ENCODE measurements at places on chromosomes 5 and 9. TPM values are rescaled to one million over a fixed set of nuclear protein-coding genes. Genes with fewer than 3 reads are reported as not detected.

LCN10 gene
- total RNA-seq: not detected

LRRC19 gene
- not detected for total RNA-seq

SPAAR gene
- not detected for total RNA-seq

PAPPA gene
- 0.65 TPM for total RNA-seq

EQTN gene
- total RNA-seq: 3.4 TPM

PTPRD gene
- 118 TPM for total RNA-seq

ESM1 gene
- total RNA-seq: not detected

GABRB2 gene
- total RNA-seq: 0.58 TPM

SLC27A4 gene
- total RNA-seq: 4.4 TPM

SPATA24 gene
- total RNA-seq: 15.2 TPM

DNA sequence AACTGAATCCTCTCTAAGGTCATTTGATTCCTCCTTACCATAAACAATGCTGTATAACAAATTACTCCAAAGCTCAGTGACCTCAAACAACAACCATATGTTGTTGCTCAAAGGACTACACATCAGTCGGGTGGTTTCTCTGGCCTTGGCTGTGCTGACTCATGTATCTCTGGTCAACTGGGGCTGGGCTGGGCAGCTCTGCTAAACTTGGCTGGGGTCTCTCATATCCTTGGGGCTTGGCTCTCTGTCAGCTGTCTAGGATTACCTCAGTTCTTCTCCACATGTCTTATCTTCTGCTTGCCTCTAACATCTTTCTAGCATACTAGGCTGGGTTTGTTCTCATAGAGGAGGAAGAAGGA lies 86.4 kb downstream of the GALNT10 start:
- no peak for DNase-seq

DNA sequence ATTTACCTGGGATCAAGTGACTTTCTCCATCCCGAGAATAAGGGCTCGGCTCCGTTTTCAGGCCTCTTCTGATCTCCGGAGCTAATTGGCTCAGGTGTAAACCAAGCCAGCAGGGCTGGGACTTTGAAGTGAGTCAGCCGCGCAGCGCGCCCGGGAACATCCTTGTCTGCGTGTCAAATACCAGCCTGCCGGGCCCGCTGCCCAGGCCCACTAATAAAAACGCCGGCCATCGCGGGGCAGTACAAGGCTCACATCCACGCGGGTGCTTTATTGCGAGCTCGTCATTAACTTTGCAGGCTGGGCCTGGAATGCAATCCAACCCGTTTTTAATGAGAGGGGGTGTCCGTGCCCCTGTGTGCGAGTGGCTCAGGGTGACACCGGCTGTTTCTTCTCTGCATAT lies 416.8 kb downstream of the IRX2 start:
- DNase-seq: peak; percentile 43

GRCh38 chr5:8825139-8825757 lies 720.6 kb downstream of the SEMA5A start:
- no peak for DNase-seq

GRCh38 chr9:22528485-22528884 lies 81.9 kb downstream of the DMRTA1 start:
- DNase-seq: peak; percentile 46

DNA sequence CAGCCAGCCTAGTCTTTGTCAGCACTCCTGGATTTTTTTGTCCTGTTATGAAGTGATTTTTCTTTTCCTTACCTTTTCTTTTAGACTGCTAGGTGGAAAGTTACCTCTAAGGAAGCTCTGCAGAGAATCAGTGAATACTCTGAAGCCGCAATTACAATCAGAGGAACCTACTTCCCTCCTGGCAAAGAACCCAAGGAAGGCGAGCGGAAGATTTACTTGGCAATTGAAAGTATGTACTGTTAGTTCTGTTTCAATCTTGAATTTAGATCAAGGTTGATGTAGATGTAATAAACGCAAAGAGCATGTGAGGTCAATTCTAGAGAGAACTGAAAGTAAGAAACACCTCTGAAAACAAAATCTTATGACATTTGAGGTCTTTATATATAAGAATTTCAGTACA lies 27.0 kb upstream of the C5orf24 start:
- DNase-seq: no peak

DNA sequence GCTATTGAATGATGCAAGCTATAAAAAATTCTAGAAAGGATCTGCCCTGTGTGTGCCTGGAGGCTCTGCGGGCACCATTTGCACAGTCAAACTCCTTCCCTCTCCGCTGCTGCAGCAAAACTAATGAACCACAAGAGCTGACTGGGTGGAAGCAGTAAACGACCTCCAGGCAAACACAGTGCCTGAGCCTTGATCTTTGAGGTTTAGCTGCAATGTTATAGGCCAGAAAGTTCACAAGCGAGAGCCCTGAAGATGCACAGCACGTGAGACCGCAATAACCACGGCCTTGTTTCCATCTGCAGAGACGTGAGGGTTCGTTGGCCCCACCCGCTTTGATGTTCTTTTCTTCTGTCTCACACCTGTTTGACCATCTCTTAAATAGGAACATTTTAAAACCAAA lies 69.2 kb upstream of the S1PR3 start:
- no peak for DNase-seq

GRCh38 chr5:176714067-176714466 lies 66.8 kb downstream of the TSPAN17 start:
- DNase-seq: no peak

- DNase-seq: no peak
These were observed 204.7 kb downstream of the TTLL11 start for GRCh38 chr9:121888438-121888775.

- peak; percentile 14 for DNase-seq
These were observed 115.9 kb downstream of the FEM1C start for GRCh38 chr5:115428676-115429075.

- DNase-seq: no peak
These were observed 1020.4 kb upstream of the WWC1 start for GRCh38 chr5:167271081-167271480.

DNA sequence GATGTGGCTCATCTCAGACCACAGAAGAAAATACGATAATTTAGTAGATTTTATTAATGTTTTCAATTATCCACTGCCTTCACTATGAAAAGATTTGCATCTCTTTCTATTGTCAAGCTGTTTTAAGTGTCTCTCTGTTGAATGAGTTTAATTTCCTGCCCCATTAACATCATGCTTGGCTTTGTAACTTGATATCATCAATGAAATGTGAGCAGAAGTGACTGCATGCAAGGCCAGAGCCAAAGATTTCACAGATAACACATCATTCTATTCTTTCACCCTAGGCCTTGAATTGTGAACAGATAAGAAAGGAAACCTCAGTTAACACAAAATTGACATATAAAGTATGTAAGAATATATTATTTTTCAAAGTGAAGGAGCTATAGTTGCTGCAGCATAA lies 986.4 kb upstream of the CDH18 start:
- DNase-seq: no peak

DNA sequence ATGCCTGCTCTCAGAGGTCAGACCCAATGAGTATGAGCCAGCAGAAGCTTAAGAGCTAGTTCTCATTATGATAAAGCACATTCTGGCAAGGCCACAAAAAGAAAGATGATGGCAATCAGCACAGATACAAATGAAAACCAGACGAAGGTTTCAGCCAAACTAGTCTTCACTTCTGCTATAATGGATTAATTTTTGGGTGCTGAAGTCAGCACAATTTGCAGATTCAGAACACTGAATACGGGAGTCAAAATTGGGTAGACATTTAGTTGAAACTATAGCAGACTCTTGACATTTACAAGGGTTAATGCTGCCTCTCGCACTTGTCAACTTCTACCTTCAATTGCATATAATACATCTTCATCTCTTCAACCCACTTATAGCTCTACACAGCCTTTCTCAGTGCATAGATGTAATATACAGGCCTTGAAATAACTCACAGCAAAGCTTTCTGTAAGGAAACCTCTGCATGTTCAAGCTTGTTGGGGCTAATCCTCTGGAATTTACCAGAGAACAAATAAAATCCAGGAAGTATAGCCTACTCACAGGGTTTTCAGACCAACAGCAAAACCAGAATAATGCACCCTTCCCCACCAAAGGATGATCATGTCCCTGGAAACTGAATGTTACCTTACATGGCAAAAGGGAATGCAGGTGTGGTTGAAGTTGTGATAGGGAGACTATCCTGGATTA lies 77.1 kb downstream of the BAAT start:
- DNase-seq: no peak

GRCh38 chr9:130939405-130940026 lies 469 bp upstream of the FIBCD1 start:
- peak; percentile 91 for DNase-seq

DNA sequence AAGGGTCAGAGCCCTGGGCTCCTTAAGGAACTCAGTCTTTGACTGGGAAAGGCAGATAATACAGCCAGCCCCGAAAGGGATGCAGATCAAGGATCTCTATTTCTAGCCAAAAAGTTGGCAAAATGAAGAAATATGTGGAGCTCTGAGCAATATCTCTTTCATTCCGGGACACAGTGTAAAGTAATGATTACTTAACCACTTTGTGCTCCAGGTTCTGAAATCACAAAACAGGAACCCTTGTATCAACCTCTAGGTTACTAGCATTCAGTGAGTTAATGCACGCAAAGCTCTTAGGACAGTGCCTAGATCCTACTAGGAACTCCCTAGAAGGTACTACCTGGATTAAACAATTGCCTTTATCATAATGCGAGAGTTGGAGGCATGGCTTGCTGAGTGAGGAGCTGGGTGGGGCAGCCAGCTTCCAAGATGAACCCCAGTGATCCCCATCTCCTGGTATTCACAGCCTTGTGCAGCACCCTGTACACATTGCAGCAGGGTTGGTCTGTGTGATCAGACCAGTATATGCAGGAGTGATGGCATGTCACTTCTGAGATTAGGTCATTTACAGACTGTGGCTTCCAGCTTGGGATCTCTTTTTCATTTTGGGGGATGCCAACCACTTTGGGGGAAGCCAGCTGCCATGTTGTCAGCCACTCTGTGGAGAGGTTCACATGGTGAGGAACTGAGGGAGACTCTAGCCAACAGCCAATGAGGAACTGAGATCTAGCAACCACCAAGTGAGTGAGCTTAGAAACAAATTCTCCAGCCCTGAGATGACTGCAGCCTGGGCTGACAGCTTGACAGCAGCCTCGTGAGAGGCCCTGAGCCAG lies 103.1 kb upstream of the SLC44A1 start:
- no peak for DNase-seq

GRCh38 chr9:7782400-7783120 lies 17.0 kb downstream of the DMAC1 start:
- no peak for DNase-seq

DNA sequence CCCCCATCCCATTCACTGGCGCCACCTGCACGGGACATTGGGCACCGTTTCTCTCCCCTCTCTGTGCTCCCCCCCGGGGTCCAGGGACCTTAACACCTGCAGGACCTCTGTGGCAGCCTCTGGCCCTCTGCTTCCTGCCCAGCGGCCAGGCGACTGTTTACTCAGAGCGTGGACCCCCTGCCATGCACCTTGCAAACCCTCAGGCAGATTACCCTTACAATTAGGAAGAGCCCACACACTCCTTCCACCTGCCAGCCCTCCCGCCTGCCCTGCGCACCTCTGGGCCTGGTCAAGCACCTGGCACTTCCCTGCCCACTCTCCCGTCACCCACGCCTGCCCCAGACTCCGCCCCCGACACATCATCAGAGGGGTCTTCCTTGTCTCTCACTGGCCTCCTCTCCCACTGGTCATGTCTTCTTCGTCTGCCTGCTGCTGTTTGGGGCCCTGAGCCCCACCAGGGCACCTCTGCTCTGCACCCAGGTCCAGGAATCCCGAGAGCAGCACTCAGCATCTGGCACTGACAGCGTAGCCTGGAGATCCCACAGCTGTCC lies 281.3 kb upstream of the IRX4 start:
- DNase-seq: no peak

- no peak for DNase-seq
These were observed 10.5 kb downstream of the NELFB start for GRCh38 chr9:137265496-137266161.

GRCh38 chr9:68532131-68532530 lies 8.6 kb downstream of the TMEM252 start:
- no peak for DNase-seq

DNA sequence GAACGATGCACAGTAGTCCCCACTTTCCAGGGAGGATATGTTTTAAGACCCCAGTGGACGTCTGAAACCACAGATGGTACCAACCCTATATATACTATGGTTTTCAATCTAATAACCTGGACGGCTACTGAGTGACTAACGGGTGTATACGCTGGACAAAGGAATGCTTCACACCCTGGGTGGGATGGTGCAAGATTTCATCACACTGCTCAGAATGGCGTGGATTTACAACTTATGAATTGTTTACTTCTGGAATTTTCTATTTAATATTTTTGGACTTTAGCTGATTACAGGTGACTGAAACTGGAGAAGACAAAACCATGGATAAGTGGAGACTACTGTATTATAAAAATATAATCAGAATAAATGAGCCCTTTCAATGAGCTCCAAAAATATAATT lies 147.6 kb upstream of the TRIM32 start:
- no peak for DNase-seq

GRCh38 chr9:111661150-111661801 lies at the start of gene GNG10:
Gene GNG10 (plus strand): TSS chr9:111661605. CDS start chr9:111661635, 30 bp downstream.
- peak; percentile 80 for DNase-seq

GRCh38 chr5:18236386-18236785 lies 602.1 kb downstream of the TAF11L14 start:
- no peak for DNase-seq

DNA sequence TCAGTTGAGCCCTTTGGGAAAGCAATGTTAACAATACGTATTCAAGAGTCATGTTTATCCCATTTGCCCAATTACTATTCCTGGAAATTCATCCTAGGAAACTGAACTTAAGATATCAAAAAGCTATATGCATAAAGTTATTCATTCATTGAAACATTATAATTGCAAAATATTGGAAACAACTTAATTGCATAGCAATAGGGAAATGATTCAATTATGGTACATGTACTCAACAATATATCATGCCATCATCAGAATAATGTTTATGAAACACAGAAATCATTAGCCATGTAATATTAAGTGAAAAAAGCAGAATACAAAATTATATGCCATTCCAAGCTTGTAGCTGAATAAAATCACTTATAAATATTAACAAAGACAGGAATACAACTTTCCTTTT lies 35.3 kb downstream of the ABCA1 start:
- DNase-seq: no peak

DNA sequence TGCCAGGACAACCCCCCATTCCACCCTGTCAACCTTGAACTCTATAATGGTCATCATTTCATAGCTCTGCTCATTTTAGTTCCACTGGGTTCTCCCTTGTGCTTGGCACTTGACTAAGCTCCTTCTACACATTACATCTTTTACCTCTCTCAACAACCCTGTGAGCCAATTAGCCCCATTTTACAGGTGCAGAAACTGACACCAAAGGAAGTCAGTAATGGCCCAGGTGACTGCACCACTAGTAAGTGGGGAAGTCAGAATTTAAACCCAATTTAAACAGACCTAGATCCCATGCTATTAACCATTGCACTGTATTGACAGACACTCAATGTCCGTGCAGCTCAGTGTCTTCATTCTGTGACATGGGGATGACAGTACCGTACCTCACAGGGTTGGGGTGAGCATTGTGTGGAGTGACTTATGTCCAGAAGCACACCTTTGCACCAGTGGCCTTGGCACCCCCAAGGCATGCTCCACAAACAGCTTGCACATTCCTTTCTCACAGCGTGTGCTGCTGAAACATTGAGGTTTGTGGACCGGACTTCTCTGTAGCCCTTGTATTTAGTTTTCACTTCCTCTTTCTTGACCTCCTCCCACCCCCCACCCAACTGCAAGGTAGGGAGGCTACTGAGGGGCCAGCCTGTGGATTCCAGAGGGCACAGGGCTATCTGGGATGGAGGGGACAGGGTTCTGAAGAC lies 23.1 kb downstream of the IRF1 start:
- DNase-seq: no peak

Data from neural progenitor cell (in vitro differentiated cells).